ENCODE measurements at places on chromosomes 13 and 19.

DNA sequence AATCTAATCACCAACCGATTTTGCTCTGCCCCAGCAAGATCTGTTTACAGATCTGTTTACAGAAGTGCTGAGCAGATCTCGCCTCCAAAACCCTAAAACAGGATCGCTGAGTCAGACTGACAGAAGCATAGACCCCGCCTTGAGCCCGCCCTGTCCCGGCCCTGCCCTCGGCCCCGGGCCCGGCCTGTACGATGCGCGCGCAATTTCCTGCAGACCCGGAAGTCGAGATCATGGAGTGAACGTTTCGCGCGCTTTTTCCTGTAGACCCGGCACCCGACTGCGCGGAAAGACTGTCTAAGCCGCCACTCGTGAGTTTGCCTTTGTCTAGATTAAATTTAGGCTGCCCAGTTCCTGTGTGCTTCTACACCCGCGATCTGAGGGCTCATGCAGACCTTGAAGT lies at the start of gene ZNF534:
ZNF534 (plus strand) TSS at position 212 of the 400 bp plus-strand sequence. CDS start 2,327 bp downstream, outside the sequence.
- DNase-seq = no peak

DNA sequence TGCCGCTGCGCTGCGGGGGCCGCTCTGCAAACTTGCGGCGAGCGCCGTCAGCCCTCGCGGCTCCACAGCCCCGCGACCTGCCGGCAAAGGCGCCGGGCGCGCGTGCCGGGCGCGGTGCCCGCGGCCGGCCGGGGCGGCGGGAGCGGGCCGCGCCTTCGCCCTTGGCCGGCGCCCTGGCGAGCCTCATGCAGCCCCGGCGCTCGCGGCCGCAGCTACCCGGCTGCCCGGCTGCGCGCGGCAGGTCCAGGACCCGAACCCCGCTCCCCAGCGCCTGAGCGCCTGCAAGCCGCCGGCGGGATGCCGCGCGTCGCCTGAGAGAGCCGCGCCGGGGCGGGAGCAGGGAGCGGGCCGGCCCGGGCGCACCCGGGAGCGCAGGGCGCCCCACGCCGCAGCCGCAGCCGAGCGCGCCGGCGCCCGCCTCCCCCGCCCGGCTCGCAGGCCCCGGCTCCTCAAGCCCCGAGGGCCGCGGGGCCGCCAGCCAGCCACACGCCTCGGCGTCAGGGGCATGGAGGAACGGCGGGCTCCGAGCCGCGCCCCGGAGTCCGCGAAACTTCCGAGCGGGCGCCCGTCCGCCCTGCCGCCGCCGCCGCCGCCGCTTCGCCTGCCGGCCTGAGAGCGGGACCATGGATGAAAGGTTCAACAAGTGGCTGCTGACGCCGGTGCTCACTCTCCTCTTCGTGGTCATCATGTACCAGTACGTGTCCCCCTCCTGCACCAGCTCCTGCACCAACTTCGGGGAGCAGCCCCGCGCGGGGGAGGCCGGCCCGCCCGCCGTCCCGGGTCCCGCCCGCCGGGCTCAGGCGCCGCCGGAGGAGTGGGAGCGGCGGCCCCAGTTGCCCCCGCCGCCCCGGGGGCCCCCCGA lies 564 bp downstream of the HS6ST3 start:
- no peak for DNase-seq

- DNase-seq = no peak
Measured at GRCh38 chr13:101703838-101704237, 251.4 kb downstream of the ITGBL1 start.

- no peak for DNase-seq
Measured at GRCh38 chr13:61148691-61149315, 266.8 kb downstream of the PCDH20 start.

- no peak for DNase-seq
Measured at GRCh38 chr13:64525687-64526086, 2704.4 kb downstream of the PCDH9 start.

- no peak for DNase-seq
Measured at GRCh38 chr13:30499338-30499737, 33.6 kb upstream of the HMGB1 start.

- DNase-seq = no peak
Measured at GRCh38 chr19:52190487-52191293, 838 bp downstream of the PPP2R1A start.

DNA sequence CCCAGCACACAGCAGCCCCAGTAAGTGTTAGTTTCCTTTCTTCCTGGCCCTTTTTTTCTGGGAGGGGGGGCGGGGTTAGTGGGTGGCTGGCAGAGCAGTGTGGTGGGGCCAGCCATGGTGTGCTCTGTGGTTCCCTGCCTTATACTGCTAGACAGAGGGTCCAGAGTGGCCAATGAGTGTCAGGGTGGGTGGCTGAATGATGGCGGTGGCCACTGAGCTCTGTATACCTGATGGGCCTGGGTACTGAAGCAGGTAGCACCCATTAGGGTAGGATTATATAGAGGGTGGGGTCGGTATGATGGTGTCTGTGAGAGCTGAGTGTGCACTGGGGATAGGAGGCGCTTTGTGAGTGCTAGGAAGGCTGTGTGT lies 13.8 kb downstream of the CIC start:
- DNase-seq = no peak

GRCh38 chr13:90919153-90919552 lies 428.3 kb upstream of the MIR17HG start:
- DNase-seq = no peak

GRCh38 chr19:3788996-3789778 lies 3.0 kb upstream of the MATK start:
- peak; percentile 58 for DNase-seq

DNA sequence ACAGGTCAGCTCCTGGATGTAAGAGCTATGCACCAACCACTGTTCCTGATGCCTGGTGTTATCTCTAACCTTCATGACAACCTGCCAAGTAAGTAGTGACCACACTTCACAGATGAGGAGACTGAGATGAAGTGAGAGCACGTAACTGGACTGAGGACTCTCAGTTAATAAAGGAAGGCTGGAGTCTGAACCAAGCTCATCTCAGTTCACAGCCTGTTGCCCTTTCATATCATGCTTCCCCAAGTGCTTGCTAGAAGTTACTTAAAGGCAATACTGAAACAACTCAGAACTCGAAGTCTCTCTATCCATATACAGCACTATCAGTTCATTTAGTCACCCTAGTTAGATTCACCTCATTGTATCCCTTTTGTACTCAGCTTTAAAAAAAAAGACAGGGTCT lies 119.7 kb downstream of the ABCC4 start:
- DNase-seq = no peak

- DNase-seq = peak; percentile 26
Measured at GRCh38 chr19:51020988-51021651, 1.6 kb upstream of the KLK10 start.

- DNase-seq = no peak
Measured at GRCh38 chr19:43422000-43422688, 7.5 kb downstream of the TEX101 start.

- no peak for DNase-seq
Measured at GRCh38 chr13:108086678-108087077, 128.7 kb downstream of the LIG4 start.

- DNase-seq = no peak
Measured at GRCh38 chr13:51783428-51784094, 20.4 kb downstream of the DHRS12 start.

DNA sequence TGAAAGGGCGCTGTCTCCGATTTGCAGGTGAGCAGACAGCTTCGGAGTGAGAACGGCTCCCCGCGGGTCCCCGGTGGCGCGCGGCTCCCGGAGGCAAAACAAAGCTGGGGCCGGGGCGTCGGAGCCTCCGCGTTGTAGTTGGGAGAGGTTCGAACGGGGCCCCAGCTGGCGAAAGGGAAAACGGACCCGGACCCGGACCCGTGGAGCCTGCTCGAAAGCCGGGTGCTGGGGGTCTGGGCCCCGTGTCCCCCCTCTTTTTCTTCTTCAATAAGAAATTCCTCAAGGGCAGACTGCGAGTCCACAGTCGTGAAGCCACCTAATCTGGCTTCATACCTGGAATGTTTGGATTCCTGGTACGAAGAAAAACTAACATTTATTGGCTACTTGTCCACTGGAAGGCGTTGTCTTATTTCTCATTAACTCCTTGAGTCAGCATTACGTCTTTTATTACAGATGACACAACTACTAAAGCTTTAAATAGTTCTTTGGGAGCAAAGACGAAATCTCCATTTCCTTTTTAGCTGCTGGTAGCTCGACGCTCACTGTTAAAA lies 632 bp upstream of the MTIF3 start:
- peak; percentile 23 for DNase-seq

GRCh38 chr19:21566073-21566472 lies 60.7 kb downstream of the ZNF429 start:
- peak; percentile 7 for DNase-seq

GRCh38 chr19:38508507-38508906 lies 75.0 kb downstream of the RYR1 start:
- DNase-seq = no peak

DNA sequence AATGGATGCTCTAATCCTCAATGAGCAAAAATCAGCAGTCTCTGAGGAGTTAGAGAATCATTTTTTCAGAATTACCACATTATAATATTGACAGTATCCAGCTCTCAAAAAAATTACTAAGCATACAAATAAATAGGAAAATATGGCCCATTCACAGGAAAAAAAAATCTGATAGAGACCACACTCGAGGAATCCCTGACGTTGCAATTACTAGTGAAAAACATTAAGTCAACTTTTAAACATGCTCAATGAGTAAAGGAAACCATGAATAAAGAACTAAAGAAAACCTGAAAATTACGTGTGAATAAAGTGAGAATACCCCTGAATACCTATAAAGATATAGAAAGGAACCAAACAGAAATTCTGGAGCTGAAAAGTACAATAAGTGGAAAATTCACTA lies 38.7 kb upstream of the ZNF780A start:
- DNase-seq = no peak

DNA sequence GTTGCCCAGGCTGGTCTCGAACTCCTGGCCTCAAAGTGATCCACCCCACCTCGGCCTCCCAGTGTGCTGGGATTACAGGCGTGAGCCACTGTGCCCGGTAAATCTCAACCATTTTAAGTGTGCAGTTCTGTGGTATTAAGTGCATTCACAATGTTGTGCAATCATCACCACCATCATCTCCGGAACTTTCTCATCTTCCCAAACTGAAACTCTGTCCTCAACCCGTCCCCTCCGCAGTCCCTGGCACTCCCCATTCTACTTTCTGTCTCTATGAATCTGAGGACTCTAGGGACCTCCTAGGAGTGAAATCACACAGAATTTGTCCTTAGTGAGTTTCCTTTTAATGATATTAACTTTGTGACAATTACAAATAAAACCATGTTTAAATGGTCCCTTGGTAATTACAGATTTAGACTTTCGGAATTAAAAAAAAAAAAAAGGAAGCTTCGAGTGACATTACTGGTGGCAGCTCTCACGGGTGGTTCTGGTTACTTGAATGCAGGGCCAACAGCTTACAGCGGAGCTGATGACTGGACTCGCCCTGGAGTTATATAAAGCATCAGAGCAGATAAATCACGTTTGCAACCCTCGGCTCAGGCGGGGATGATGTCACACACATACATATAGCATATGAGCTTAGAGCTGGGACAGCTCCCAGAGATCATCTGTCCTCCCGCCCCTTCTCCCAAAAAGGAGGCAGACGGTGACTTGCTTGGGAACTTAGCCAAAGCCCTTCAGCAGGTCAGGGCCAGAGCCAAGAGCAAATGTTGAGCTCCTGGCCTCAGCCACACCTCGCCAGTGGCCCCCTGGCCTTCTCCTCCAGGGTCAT lies 89.8 kb downstream of the ZNF557 start:
- DNase-seq = no peak

DNA sequence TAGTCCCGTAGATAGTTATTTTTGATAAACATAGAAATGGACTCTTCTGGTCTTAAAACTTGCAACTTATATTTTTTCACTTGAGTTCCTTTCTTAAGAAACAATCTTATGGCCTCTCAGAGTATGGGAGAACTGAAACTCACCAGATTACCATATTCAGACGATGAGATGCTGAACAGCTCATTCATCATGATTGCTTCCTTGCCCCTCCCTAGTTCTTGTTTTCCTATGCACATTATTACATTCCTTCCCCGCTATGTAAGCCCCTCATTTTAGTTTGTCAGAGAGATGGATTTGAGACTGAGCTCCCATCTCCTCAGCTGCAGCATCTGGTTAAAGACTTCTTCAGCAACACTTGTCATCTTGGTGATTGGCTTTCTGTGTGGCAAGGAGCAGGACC lies 158.5 kb downstream of the SLITRK6 start:
- no peak for DNase-seq

DNA sequence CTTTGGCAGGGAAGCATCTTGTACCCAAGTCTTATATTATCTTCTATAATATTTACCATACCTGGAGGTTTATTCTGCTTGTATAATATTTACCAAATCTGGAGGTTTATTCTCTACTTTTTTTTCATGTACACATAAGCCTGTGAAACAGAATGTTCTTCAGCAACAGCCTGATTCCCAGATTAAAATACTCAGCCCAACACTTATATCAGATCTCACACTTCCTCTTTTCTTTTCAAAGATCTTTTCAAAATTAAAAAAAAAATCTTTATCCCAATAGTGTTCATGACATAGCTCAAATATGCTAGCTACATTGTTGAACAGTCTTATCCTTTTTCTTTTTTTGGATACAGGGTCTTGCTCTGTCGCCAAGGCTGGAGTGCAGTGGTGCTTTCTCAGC lies 300.7 kb downstream of the LMO7 start:
- no peak for DNase-seq

- no peak for DNase-seq
Measured at GRCh38 chr13:102965802-102966201, 100.4 kb downstream of the SLC10A2 start.

- DNase-seq = no peak
Measured at GRCh38 chr19:1396768-1397679, 4.3 kb downstream of the GAMT start.

DNA sequence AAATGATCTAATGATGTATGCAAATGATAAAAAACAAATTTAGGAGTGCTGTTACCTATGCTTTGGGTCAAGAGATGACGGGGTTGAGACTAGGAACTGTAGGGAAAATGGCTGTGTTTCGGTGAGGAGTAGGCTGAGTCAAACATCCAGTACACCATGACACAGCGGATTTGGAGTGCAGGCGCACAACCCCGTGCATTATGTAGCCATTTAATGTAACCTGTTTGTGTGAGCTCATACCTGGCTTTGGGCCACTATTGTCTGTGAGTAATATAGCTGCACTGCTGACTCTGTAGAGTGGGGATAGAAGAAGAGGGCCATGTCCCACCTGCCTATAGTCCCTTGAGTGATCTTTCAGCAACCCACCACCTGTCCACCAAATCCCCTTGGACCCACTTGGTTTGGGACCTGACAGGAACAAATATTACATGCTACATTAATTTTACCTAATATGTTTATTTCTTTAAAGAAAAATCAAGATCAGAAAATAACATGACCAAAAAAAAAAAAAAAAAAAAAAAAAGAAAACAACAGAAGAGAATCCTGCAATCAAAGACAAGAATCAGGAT lies 95.5 kb upstream of the KLHL1 start:
- no peak for DNase-seq

- no peak for DNase-seq
Measured at GRCh38 chr19:30001301-30001700, 59.3 kb downstream of the URI1 start.

- DNase-seq = no peak
Measured at GRCh38 chr19:4099041-4099764, 24.7 kb downstream of the MAP2K2 start.
